CD4-positive, alpha-beta T cell treated with Interferon alpha-2 for 1 hour (primary cell): ENCODE measurements at places on chromosomes 3 and 15.

DNA sequence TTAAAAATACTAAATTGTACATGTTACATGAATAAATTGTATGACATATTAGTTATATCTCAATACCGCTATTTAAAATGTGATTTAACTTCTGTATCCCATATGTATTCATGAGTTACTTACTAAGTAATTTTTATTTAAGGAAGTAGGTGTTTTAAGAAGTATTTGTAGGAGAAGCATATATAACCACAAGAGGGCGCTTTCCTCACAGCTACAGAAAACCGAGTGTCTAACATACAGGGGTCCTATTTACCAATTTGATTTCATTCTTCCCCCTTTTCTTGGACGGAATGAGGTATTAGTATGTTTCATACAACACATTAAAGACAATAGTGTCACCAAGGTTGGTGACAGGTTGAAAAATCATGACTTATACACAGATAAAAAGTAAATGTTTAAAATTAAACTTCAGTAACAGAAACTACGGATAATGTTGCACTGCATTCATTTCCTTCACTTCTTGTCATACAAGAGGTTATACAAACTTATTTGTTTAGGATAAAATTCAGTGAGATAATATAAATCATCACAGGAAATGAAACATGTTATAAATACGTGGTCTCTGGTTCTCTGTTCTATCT is 253.6 kb downstream of the MAGI1 start:
- DNase-seq = no peak

GRCh38 chr3:2535206-2535605 is 436.5 kb downstream of the CNTN4 start:
- DNase-seq = no peak

GRCh38 chr3:78402720-78403119 is 1362.8 kb downstream of the ROBO2 start:
- no peak for DNase-seq

GRCh38 chr3:72756900-72757299 is 91.3 kb downstream of the SHQ1 start:
- peak; percentile 71 for DNase-seq

GRCh38 chr15:74960286-74960685 is 3.7 kb upstream of the RPP25 start:
- DNase-seq = no peak

- no peak for DNase-seq
Measured at GRCh38 chr3:157671656-157672055, 168.4 kb upstream of the VEPH1 start.

GRCh38 chr3:133447750-133448477 is 48.1 kb downstream of the BFSP2 start:
- no peak for DNase-seq

DNA sequence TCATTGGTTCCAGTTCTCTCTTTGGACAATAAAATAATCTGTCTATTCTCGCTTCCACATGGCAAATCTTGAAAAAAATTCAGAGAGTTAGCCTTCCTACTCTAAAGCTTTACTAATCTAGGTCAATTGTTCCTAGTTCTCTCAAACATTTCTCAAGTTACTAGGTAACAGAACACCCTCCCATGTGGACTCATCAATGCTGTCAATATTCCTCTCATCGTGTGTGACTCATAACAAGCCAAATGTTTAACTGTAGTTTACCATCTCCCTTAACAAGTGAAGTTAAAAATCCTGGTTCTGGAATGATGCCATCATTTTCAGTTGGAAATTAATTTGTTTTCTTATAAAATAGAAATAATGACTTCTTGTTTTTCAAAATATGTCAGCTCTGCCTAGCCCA is 438.6 kb downstream of the ROBO1 start:
- no peak for DNase-seq

- no peak for DNase-seq
Measured at GRCh38 chr3:39295184-39295775, 15.4 kb upstream of the CX3CR1 start.

GRCh38 chr3:13028010-13028821 is 45.0 kb downstream of the IQSEC1 start:
- no peak for DNase-seq

DNA sequence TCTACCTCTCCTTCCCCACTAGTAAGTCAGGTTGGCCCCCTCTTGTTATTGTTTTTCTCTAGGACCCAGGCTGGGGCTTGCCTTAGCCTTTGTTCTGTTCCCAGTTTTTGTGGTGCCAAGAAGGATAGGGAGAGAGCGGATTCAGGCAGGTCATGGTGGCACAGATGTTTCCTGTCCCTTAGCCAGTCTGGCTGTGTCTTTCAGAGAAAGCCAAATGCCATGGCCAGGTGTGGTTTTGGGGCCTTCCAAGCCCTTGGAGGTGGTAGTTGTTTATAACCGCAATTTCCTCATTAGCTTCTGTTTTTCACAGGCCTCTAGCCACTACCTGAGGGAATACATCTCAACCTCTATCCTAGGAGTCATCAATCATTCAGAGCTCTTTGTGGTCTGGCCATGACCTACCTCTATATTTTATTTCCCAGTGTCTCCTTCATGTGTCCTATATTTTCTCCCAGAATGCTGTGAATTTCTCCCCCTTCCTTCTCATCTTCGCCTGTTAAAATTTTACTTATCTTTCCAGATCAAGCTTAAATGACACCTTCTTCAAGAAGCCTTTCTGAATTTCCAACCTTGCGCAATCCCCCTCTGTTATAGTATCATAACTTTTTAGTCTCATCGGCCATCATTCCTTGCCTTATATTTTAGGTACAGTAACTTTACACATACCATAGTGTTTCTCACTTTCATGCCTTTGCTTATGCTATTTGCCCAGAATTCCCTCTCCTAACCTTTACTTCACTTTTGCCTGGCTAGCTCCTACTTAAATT is 38.2 kb downstream of the TIMP4 start:
- no peak for DNase-seq

DNA sequence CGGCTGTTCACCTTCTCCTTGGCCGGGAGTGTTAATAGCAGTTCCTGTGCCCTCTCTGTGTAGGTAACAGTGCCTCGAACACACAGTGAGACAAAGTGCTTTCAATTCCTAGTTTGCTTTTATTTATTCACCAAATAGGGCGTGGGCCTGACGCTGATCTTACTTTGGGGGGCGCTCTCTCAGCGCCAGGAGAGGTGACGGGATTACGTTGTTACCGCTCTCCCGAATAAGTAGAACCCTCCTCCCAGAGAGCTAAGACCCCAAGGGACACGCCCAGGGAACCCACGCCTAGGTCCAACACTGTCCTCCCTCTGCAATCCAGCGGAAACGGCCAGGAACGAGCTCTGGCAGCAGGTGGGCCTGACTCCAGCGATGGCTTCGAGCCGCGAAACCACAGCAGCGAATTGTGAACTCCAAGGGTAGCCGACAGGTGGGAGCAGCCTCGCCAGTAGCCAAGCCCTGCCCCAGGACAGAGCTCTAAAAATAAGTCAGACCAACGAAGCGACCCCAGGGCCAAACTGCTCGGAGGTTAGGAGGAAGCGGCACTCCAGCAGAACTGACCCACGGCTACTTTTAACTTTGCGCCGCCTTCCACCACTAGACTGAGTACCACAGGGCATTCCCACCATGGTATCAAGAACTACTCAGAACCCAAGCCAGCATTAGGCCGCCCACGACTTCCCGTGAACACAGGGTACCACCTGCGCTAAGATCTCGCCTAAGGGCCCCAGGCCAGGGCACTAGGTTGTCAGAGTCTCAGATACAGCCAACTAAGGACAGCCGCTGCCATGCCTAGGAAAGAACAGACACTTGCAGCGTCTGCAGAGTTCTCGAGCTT is 1.6 kb upstream of the SIN3A start:
- peak; percentile 54 for DNase-seq
